ENCODE measurements at places on chromosomes 6 and 20.

DNA sequence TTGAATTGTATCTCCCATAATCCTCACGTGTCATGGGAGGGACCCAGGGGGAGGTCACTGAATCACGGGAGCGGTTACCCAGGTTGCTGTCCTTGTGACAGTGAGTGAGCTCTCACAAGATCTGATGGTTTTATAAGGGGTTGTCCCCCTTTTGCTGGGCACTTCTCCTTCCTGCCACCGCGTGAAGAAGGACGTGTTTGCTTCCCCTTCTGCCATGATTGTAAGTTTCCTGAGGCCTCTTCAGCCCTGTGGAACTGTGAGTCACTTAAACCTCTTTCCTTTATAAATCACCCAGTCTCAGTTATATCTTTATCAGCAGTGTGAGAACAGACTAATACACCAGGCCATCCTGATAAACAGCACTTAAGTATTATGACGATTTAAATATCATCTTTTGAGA, 9.0 kb upstream of the MRGBP start:
- DNase-seq = no peak

- no peak for DNase-seq
Observed at GRCh38 chr6:32852018-32852843, 1.3 kb downstream of the TAP1 start.

GRCh38 chr6:19413323-19413722, 423.8 kb upstream of the ID4 start:
- DNase-seq = no peak

DNA sequence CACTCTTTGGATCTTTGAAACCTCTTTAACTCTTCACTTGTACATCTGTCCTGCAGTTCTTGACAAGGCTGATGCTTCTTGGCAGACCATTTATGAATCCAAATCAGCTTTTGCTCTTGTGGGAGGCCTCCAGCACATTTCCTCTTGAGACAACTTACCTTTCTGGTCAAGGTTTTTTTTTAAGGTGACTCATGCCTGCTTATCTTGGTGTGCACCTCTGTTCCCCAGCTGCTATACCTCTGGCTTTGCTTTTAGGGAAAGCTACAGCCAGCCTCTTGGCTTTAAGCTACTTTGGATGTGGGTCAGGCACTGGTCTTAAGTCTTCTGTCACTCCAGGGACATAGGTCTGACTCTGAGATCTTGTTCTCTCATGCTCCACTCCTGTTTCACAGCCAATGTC, 106.5 kb downstream of the PHF3 start:
- no peak for DNase-seq

GRCh38 chr6:42334870-42335269, 116.9 kb downstream of the TRERF1 start:
- DNase-seq = peak; percentile 20

GRCh38 chr6:44217332-44218143, 812 bp downstream of the MYMX start:
- DNase-seq = no peak

DNA sequence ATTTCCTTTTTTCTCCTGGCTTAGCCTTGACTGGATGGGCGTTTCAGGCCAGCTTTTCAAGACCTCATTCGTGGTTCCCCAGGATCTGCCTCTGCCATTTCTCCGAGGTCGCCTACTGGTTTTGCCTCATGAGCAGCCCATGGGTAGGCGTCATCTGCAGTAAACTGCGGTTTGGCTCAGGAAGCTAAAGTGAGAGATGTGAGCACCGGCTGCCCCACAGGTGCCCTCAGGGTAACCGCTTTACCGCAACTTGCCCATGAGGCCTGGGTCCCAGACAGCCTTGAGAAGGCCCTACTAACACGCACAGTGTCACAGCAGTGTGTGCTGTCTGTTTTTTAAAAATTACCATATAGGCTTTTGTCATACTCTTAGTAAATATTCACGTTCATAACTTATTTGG, 53.4 kb upstream of the TBXT start:
- peak; percentile 48 for DNase-seq

GRCh38 chr6:30884521-30885480, 482 bp downstream of the DDR1 start:
- DNase-seq = no peak

GRCh38 chr6:125067552-125067951, 86.0 kb upstream of the TPD52L1 start:
- no peak for DNase-seq

DNA sequence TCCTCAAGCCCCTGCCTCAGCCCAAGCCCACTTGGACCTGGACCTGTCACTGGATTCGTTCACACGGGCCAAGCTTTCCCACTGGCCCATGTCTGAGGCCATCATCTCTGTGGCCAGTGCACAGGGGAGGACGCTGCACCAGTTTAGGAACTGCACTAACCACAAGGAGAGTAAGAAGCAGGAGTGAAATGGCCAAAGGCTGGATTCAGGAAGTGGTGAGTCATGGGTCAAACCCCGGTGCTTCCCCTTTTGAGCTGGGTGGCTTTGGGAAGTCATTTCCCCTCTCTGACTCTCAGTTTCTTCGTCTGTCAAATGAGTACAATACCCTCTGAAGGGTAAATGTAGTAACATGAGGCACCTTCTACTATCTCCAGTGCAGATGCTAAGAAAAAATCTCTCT, 87.9 kb downstream of the CD40 start:
- DNase-seq = peak; percentile 87

DNA sequence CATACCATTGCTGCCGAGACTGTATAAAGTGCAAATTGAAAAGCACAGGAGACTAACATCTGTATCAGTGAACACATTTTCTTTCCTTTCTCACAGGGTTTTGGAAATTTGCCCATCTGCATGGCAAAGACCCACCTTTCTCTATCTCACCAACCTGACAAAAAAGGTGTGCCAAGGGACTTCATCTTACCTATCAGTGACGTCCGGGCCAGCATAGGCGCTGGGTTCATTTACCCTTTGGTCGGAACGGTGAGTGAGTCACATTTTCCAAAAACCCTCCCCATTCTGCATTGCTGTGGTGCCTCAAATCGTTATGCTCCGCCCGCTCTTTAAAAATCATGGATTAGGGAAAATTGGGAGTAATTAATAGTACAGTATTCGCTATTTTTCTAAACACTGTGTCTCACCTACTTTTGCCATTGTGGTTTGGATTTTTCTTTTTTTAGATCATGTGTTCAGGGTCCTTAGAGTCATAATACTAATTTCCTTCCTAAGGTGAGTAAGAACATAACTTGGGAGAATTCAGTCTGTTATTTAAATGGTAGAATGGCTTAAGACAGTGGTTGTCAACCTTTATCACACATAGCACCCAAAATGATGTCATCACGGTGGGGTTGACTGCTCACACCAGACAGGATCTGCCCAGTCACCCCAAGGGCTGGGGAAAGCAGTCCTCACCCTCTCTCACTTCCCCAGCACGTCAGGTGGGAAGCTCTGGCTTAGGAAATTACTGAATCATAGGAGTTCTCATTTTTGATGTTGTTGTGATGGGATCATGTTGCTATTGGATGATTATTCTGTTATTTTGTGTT, 171.6 kb downstream of the MTHFD1L start:
- DNase-seq = no peak

GRCh38 chr6:41717392-41717736, 18.0 kb downstream of the TFEB start:
- DNase-seq = no peak

- DNase-seq = no peak
Observed at GRCh38 chr20:7087803-7088202, 320.3 kb downstream of the BMP2 start.

GRCh38 chr6:168571268-168571667, 130.3 kb downstream of the SMOC2 start:
- DNase-seq = no peak

GRCh38 chr20:13546497-13547131, 92.1 kb downstream of the TASP1 start:
- peak; percentile 27 for DNase-seq

DNA sequence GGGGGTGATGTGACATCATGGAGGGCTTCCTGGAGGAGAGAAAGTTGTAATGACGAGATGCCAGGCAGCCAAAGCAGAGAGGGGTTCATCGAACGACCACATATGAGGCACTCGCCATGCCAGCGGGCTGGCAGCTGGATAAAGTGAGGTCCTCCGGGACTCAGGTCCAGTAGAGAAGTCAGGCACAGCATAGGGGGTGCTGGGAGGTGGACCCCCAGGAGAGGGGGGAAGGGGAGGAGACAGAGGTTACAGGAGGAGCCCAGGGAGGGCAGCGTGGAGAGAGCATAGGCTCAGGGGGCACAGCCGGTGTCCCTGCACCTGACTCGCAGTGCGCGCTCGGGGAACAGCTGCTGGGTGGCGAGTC, 174.7 kb downstream of the BMP7 start:
- DNase-seq = no peak

DNA sequence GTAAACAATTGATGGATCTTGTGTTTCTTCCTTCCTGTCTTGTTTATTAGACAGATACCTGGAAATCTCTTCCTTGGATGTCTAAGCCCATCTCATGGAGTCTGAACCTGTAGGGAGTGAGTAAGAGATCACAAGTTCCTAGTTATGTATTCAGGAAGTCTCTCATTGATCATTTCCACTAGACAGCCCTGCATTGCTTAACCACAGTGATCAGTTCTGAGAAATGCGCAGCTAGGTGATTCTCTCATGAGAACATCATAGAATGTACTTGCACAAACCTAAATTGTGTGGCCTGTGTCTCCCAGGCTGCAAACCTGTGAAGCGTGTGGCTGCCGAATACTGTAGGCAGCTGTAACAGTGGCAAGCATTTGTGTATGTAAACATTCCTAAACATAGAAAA, 39.1 kb downstream of the FAM120B start:
- DNase-seq = no peak

DNA sequence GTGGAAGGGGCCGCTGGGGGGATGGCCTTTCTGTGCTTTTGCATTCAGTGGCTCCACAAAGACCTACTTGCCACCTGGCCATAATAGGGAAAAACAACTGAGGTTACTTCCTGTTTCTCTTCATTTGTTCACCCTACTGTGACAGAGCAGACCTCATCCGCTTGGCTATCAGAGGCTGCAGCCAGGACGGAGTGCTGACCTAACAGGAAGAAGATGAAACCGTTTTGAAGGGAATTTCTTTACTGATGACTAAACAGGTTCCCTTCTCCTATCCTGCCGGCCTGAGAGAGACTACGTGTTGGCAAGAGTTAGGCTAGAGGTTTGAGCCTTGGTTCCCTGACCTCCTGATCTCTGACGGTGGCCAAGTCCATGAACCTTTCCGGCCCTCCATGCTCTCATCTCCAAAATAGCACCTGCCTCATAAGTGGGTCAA, 21.3 kb downstream of the PRR18 start:
- no peak for DNase-seq

DNA sequence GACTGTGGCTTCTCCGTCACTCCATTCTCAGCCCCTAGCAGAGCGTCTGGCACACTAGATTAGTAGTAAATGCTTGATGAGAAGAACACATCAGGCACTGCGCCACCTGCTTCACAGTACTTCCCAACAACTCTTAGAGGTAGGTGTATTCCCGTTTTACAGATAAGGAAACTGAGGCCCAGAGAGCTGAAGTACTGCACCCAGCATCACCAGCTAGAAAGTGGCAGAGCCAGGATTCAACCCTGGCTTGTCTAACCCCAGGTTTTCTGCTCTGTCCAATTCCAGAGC, 3.5 kb downstream of the PRND start:
- no peak for DNase-seq

- no peak for DNase-seq
Observed at GRCh38 chr6:159487636-159488035, 205.4 kb downstream of the SOD2 start.

- no peak for DNase-seq
Observed at GRCh38 chr6:34369385-34369784, 23.1 kb downstream of the NUDT3 start.

- DNase-seq = peak; percentile 95
Observed at GRCh38 chr6:6694825-6695624, 106.5 kb downstream of the LY86 start.

- DNase-seq = no peak
Observed at GRCh38 chr6:27158316-27158643, 89.2 kb upstream of the PRSS16 start.

DNA sequence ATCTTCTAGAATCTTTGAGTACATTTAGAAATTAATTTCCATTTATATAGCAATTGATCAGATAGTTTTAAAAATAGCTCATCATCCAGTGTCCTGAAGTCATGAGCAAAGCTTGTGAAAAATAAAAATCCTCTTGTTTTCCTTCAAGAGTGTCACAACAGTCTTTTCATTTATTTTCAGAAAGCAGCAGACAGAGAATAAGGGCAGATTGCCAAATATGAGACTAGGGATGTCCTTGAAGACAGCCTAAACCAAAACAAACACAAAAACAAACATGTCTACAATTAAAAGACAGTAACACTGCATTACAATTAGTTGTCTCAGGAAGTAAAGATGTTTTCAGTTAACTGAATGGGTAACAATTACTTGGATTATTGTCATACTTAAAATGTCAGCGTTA, 682.8 kb downstream of the TFAP2A start:
- no peak for DNase-seq

- no peak for DNase-seq
Observed at GRCh38 chr20:64101731-64102621, 5.4 kb downstream of the NPBWR2 start.

DNA sequence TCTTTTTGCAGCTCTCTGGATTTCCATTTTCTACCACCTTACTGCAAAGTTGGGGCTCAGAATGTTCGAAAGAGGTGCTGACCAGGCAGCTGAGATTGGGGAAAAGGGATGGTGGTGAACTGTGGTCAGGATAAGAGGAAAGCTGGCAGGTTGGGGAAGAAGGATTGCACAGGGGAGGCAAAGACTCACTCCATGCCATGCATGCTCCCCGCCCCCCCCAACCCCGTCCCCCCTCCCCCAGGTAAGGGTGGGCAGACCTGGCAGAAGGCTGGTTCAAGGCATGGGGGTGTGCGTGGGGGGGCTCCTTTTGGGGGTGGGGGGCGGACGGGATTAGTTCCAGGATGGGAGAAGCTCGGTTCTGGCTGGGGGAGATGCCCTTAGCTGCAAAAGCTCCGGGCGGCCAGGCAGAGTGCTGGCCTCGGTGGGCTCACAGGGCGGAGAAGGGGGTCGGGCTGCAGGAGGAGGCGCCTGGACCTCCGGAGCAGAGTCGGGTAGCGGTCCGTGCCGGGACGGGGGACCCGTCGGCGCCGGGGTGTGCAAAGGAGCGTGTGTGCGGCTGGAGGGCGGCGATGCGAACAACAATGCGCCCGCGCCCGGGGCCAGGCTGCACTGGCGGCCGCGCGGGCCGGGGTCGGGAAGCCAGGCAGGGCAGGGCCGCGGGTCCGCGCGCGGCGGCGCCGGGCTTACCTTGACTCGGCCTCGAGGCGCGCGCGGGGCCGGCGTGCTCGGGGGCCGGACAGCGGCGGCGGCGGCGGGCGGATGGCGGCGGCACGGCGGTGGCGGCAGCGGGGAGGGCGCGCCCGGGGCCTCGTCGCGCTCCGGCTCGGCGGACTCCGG, 880 bp downstream of the ADNP start:
- DNase-seq = no peak

GRCh38 chr6:47414423-47415167, 63.0 kb upstream of the CD2AP start:
- peak; percentile 2 for DNase-seq

DNA sequence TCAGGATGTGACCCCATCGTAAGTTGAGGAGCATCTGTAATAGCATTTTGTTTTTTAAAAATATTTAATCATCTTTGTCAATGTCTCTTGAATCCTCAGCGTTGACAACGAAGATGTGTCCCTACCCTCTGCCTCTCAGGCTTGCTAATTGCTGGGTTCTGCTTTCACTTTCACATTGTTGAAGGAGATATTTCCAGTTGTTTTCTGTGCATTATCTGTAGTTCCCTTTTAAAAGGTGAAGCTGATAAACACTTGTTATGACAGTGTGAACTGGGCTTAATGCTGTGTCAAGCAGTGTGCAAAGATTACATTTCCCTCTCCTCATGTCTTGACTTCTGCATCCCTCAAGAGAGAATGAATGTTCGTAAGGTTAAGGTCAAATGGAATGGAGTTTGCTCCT, 54.9 kb downstream of the CSE1L start:
- DNase-seq = no peak

Measured in HL-60 (cell line).